ENCODE measurements at places on chromosomes 12 and 14.

- no peak for DNase-seq
These were observed 33.1 kb downstream of the DAAM1 start for GRCh38 chr14:59221568-59221967.

- no peak for DNase-seq
These were observed 5.0 kb upstream of the CYP46A1 start for GRCh38 chr14:99679111-99679510.

GRCh38 chr14:36521598-36522345 lies 1.7 kb upstream of the NKX2-1 start:
- no peak for DNase-seq

DNA sequence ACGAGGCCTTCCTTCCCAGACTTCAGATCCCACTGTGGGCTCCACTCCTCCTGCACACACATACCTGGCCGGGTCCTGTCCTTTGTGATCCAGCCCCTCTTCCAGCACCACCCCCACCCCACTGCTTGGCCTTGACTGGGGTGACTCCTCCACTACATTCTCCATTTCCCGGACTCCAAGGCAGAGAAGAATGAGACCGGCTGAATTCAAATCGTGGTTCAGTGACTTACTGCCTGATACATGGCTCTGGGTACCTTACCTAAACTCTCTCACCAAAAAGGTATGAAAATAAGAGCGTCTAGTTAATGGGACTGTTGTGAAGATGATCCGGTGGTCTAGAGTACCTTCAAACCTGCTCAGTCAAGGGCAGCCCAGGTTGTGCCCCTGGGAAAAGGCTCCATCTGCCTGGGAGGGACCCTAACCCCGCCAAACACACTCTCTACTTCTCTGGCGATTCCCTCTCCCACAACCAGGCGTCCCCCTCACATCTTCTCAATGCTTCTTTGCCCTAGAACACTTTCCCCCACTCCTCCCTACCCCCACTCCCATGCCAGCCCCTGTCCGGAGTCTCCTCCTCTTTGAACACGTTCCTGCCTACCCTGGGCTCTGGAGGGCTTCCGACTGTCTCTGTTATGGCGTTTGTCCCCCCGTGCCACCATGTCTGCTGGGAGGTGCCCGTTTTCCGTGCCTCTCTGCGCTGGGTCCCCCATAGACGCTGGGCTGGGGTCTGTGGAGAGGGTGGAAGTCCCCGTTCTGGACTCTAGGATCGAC lies 1.5 kb upstream of the ZBTB42 start:
- DNase-seq, result no peak

GRCh38 chr14:31360919-31361662 lies 59.3 kb downstream of the HEATR5A start:
- no peak for DNase-seq

DNA sequence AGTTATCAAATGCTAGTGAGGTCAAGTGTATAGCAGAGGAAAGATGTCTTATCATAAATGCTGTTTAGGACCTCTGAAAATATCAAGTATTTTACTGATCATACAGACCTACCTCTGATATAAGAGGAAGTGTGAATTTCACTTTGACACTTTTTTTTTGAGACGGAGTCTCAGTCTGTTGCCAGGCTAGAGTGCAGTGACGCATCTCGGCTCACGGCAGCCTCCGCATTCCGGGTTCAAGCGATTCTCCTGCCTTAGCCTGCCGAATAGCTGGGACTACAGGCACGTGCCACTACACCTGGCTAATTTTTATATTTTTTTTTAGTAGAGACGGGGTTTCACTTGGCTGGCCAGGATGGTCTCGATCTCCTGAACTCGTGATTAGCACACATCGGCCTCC lies 55.1 kb upstream of the PIK3C2G start:
- no peak for DNase-seq

GRCh38 chr12:21528953-21529352 lies 2.9 kb downstream of the SPX start:
- DNase-seq, result no peak

DNA sequence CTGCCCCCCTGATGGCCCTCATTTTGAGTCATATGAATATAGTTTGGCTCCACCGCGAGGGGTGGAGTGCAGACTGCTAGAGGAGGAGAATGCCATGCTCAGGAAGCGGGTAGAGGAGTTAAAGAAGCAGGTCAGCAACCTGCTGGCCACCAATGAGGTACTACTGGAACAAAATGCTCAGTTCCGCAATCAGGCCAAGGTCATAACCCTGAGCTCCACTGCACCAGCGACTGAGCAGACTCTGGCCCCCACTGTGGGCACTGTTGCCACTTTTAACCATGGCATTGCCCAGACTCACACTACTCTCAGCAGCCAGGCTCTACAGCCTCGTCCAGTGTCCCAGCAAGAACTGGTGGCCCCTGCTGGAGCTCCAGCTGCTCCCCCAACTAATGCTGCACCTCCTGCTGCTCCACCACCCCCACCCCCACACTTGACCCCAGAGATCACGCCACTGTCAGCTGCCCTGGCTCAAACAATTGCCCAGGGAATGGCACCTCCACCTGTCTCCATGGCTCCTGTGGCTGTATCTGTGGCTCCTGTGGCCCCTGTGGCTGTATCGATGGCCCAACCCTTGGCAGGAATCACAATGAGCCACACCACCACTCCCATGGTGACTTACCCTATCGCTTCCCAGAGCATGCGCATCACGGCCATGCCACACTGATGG lies 3.3 kb downstream of the ZC3H10 start:
- no peak for DNase-seq
